ENCODE measurements at places on chromosomes 4 and X.

- no peak for DNase-seq
These were observed 83.5 kb upstream of the RAPGEF2 start for GRCh38 chr4:159019356-159019755.

GRCh38 chr4:160819791-160820190 is 1344.0 kb downstream of the FSTL5 start:
- no peak for DNase-seq

GRCh38 chr4:118787844-118788380 is 48.0 kb downstream of the SEC24D start:
- DNase-seq = no peak

- DNase-seq = no peak
These were observed 116.6 kb downstream of the RASGEF1B start for GRCh38 chr4:81355136-81355535.

- DNase-seq = no peak
These were observed 8.8 kb downstream of the PPARGC1A start for GRCh38 chr4:23881052-23881501.
